ENCODE measurements at places on chromosomes 3 and 15. TPM values are rescaled to one million over a fixed set of nuclear protein-coding genes. Genes with fewer than 3 reads are reported as not detected.

DNA sequence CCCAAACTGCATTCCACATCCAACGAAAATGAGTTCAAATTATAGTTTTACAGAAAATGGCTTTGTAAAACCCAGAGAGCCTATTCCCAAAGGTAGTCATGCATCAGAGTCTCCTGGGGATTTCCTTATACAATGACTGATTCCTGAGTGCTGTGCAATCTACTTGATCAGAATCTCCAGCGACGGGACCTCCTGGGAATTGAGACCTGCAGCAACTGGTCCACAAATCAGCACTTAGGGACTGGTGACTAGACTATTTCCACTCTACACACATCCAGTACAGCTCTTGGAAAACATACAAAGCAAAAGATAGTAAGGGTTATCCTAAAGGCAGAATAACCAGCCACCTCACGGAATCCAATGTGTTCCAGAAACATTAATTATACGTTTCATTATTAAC is 871.0 kb upstream of the CFAP20DC start:
- no peak overlapping the region for H3K4me3 ChIP-seq
- no peak overlapping the region for H3K27ac ChIP-seq
- H3K36me3 ChIP-seq: no peaks in the 10 kb centered on the region
- H3K27me3 ChIP-seq: peaks cover 5% of the 10 kb centered on the region
- no peaks in the 10 kb centered on the region for H3K4me1 ChIP-seq
- no peak for DNase-seq

The SLC27A2 gene
- 0.31 TPM for polyA plus RNA-seq

GRCh38 chr3:157166115-157166514 is 6.2 kb upstream of the CCNL1 start:
- DNase-seq: no peak
- no peaks in the 10 kb centered on the region for H3K27me3 ChIP-seq
- H3K36me3 ChIP-seq: no peaks in the 10 kb centered on the region
- H3K27ac ChIP-seq: no peak overlapping the region

- no peaks in the 10 kb centered on the region for H3K4me1 ChIP-seq
- H3K36me3 ChIP-seq: no peaks in the 10 kb centered on the region
- no peak overlapping the region for H3K4me3 ChIP-seq
- no peak overlapping the region for H3K27ac ChIP-seq
- H3K27me3 ChIP-seq: no peaks in the 10 kb centered on the region
- no peak for DNase-seq
Measured at GRCh38 chr3:145055375-145056076, 1083.9 kb downstream of the DIPK2A start.

- peak overlapping the region; percentile 95 for H3K27ac ChIP-seq
- DNase-seq: no peak
- no peaks in the 10 kb centered on the region for H3K27me3 ChIP-seq
- H3K4me1 ChIP-seq: peaks cover 15% of the 10 kb centered on the region
- peaks cover 21% of the 10 kb centered on the region for H3K36me3 ChIP-seq
Measured at GRCh38 chr3:50293079-50293801, 1.0 kb upstream of the IFRD2 start.

DNA sequence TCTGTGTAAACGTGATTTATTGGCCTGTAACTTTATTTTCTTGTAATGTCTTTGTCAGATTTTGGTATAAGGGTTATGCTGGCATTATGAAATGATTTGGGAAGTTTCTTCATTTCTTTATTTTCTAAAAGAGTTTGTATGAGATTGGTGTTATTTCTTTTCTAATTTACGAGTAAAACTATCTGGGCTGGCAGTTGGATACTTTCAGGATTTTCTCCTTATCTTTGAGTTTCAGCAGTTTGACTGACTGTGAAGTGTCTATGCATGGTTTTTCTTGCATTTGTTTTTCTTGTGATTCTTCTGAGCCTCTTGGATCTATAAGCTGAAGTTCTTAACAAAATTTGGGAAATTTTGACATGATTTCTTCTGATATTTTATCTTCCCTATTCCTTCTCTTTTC is 18.1 kb downstream of the ADGRG7 start:
- no peaks in the 10 kb centered on the region for H3K36me3 ChIP-seq
- H3K4me1 ChIP-seq: no peaks in the 10 kb centered on the region
- no peaks in the 10 kb centered on the region for H3K27me3 ChIP-seq

- no peak for DNase-seq
- H3K36me3 ChIP-seq: no peaks in the 10 kb centered on the region
- H3K27me3 ChIP-seq: peaks cover 10% of the 10 kb centered on the region
- no peak overlapping the region for H3K27ac ChIP-seq
- no peaks in the 10 kb centered on the region for H3K4me1 ChIP-seq
- H3K4me3 ChIP-seq: no peak overlapping the region
Measured at GRCh38 chr3:129054605-129055104, 5.9 kb upstream of the GP9 start.

DNA sequence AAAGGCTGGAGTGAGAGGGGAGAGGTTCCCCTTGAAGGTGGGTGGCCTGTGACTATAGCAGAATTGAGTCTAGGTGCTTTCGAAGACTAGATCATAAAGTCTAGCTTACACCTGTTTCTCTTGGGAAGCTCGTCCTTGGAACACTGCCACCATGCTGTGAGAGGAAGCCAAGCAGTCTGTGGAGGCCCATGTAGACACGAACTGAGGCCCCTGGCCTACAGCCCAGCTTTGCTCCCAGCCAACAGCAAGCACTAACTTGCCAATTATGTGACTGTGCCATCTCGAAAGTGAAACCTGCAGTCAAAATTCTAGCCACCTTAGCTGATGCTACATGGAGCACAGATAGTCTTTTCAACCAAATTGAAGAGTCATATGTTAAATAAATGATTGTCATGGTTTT is 190.5 kb upstream of the NECTIN3 start:
- no peak overlapping the region for H3K4me3 ChIP-seq
- no peaks in the 10 kb centered on the region for H3K4me1 ChIP-seq
- no peaks in the 10 kb centered on the region for H3K27me3 ChIP-seq
- no peak overlapping the region for H3K27ac ChIP-seq

GRCh38 chr15:91208371-91208770 is 108.3 kb downstream of the SV2B start:
- no peaks in the 10 kb centered on the region for H3K36me3 ChIP-seq
- H3K27ac ChIP-seq: no peak overlapping the region
- H3K4me1 ChIP-seq: no peaks in the 10 kb centered on the region
- DNase-seq: no peak
- peaks cover 3% of the 10 kb centered on the region for H3K27me3 ChIP-seq
- no peak overlapping the region for H3K4me3 ChIP-seq

DNA sequence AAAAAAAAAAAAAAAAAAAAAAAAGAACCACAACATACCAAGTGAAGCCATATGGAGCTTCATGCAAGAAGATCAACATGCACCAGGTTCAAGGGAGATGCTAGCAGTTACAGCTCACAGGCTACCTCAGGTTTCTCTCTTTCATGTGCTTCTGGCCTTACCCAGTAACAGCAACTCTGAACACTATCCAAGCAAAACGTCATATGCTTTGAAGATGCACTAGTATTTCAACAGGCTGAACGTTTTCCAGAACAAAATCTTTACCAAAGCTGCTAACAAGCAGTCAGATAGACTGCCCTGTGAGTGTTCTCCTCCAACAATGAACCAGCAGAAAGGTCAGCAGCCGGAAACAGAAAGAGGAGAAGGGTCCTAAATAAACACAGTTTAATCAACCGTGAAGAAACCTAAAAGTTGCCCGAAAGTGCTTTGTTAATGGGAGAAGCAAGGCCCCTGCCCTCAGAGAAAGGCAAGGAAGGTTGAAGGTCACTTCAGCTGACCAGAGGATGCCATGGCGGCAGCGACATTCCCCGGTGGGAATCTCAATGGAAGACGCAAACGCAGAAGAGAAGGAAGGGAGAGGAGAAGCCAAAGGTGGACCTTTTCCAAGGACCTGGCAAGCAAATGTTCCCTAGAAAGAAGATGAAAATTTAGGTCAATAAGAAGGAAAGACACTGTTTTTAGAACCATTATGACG is 80.1 kb downstream of the CCNL1 start:
- H3K36me3 ChIP-seq: no peaks in the 10 kb centered on the region
- DNase-seq: no peak
- no peaks in the 10 kb centered on the region for H3K27me3 ChIP-seq
- no peak overlapping the region for H3K27ac ChIP-seq
- H3K4me3 ChIP-seq: no peak overlapping the region

DNA sequence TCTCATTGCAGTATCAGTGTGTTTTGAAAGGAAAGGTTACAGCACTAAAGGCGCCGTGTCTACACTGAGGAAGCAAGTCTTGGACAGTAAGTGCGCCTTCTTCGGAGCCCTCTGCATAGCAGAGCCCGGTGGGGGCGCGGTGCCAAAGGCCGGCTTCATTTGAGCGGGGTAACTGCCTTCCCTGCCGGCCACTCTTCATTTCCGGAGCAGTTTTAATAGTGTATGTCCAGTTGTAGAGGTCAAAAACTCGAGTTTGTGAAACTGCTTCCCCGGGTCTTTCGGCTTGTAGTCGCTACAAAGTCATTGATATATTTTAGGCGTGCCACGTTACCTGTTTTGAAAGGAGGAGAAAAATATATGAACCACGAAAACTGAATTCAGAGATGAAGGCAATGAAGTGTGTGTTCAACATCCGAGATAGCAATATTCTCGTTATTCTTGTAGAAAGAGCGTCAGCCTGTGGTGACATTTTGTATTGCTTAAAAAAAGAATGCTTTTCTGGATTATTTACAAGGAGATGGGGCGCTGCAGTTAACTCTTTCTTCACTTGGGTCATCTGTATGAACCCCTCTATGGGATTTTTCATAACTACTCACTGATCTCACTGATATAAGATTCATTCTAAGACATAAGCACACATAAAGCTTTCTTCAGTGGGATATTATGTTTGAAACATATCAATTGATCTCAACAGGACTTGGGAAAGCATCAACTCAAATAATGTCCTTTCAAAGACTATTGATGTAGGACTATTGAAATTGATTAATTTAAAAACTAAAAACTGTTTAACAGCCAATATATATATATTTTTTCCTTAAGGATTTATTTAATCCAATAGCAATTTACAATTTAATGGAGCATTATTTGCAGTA is 3.0 kb downstream of the ALCAM start:
- H3K4me1 ChIP-seq: peaks cover 42% of the 10 kb centered on the region
- H3K4me3 ChIP-seq: peak overlapping the region; percentile 97
- H3K36me3 ChIP-seq: no peaks in the 10 kb centered on the region
- peak overlapping the region; percentile 96 for H3K27ac ChIP-seq
- no peak for DNase-seq

The FRMD5 gene
- 7.3 TPM for polyA plus RNA-seq

DNA sequence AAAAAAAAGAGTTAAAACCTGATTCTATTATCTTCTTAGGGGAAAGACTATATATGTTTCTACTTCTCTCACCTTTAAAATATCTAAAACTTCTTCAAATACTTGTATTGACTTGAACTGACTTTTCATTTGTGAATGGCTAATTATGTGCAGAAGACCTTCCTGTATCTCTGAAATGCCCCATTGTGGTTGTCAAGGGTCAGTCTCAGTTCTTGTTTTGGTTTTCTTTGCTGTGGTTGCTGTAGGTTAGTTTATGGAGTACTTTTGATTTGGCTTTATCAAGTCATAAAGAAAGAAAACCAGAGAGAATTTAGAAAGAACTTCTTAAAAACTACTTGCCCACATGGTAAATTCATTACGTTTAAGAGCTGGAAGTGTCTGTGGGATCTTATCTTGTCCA is 345.3 kb upstream of the POU1F1 start:
- no peak overlapping the region for H3K4me3 ChIP-seq
- no peak overlapping the region for H3K27ac ChIP-seq
- no peaks in the 10 kb centered on the region for H3K36me3 ChIP-seq

The WNT7A gene
- 13.0 TPM for polyA plus RNA-seq
